Mammary epithelial cell (primary cell): ENCODE measurements at places on chromosomes 2 and 18. TPM values are rescaled to one million over a fixed set of nuclear protein-coding genes. Genes with fewer than 3 reads are reported as not detected.

The ALLC gene
- not detected for polyA plus RNA-seq

The PRSS56 gene
- not detected for polyA plus RNA-seq

The MGAT4A gene
- 0.79 TPM for polyA plus RNA-seq

The M1AP gene
- 0.58 TPM for polyA plus RNA-seq

The SLC39A6 gene
- polyA plus RNA-seq: 170 TPM

The ACOXL gene
- 0.96 TPM for polyA plus RNA-seq

The CPS1 gene
- polyA plus RNA-seq: 14.9 TPM

The CTAGE1 gene
- polyA plus RNA-seq: not detected

The UGT1A6 gene
- polyA plus RNA-seq: 1.9 TPM

The LIMS4 gene
- 0.29 TPM for polyA plus RNA-seq
